ENCODE measurements at places on chromosomes 7 and 10. TPM values are rescaled to one million over a fixed set of nuclear protein-coding genes. Genes with fewer than 3 reads are reported as not detected.

The TAF6 gene
- polyA plus RNA-seq: 31.5 TPM

The MSMB gene
- not detected for polyA plus RNA-seq

The TMEM196 gene
- polyA plus RNA-seq: not detected

The MLXIPL gene
- not detected for polyA plus RNA-seq

The CFTR gene
- polyA plus RNA-seq: not detected

The RASA4B gene
- 7.4 TPM for polyA plus RNA-seq

The AKR1C3 gene
- polyA plus RNA-seq: 1.6 TPM

The LEP gene
- polyA plus RNA-seq: not detected

The CREB3L2 gene
- 4.9 TPM for polyA plus RNA-seq

The EPC1 gene
- polyA plus RNA-seq: 78.9 TPM

The GFRA1 gene
- not detected for polyA plus RNA-seq

The PTN gene
- polyA plus RNA-seq: not detected

The COL26A1 gene
- polyA plus RNA-seq: not detected

The ARHGEF35 gene
- polyA plus RNA-seq: 0.86 TPM

The CFAP43 gene
- not detected for polyA plus RNA-seq

The TDRD1 gene
- polyA plus RNA-seq: not detected

The CAMK2B gene
- not detected for polyA plus RNA-seq

The NUTM2B gene
- polyA plus RNA-seq: 0.21 TPM

The C10orf67 gene
- not detected for polyA plus RNA-seq

The STOX1 gene
- 0.24 TPM for polyA plus RNA-seq

The THSD7A gene
- polyA plus RNA-seq: not detected

The CSTF2T gene
- 11.7 TPM for polyA plus RNA-seq

The SPDYE16 gene
- polyA plus RNA-seq: 0.11 TPM

The PODXL gene
- 1.3 TPM for polyA plus RNA-seq

The LRRC17 gene
- polyA plus RNA-seq: not detected

The PLEKHS1 gene
- not detected for polyA plus RNA-seq

The HGF gene
- not detected for polyA plus RNA-seq

The GDF2 gene
- polyA plus RNA-seq: not detected

The PKD1L1 gene
- 0.06 TPM for polyA plus RNA-seq

The CPN1 gene
- not detected for polyA plus RNA-seq

The ZNF680 gene
- polyA plus RNA-seq: 10.4 TPM

The SRRM3 gene
- not detected for polyA plus RNA-seq

The SPDYE5 gene
- polyA plus RNA-seq: 0.24 TPM

The CD36 gene
- polyA plus RNA-seq: 0.69 TPM
